ENCODE measurements at places on chromosomes 16 and 17.

GRCh38 chr17:50087912-50088405, 7.2 kb upstream of the PDK2 start:
- DNase-seq: no peak

GRCh38 chr16:4795181-4795827, at the start of gene SMIM22:
Gene SMIM22 (plus strand): TSS chr16:4795369. CDS start chr16:4795735, 366 bp downstream.
- DNase-seq: no peak

DNA sequence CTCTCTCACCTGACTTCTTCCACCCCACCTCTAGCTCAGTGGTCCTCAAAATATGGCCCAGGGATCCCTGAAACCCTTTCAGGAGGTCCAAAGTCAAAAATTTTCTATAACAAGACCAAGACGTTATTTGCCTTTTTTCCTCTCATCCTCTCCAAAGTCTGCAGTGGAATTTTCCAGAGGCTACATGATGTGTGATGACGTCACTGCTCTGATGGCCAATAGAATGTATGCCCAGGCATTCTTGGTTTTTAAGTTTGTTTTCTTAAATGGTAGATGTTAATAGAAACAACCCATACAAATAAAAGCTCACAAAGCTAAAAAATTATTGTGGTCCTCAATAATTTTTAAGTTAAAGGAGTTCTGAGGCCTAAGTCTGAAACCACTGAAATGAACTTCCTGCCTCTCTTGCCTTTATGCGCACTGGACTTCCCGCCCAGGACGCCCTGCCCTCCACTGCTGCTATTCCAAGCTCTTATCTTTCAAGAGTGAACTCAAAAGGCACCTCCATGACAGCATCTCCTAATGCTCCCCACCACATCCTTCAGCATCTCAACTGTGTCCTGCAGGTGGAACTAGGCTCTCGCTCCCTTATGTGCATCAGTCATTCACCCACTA, 13.5 kb downstream of the UBE2O start:
- DNase-seq: no peak

GRCh38 chr17:61284746-61285145, 114.9 kb upstream of the TBX2 start:
- no peak for DNase-seq

- no peak for DNase-seq
Measured at GRCh38 chr17:59001158-59001814, 105.4 kb downstream of the TRIM37 start.

GRCh38 chr16:4768549-4769305, 1.8 kb upstream of the ZNF500 start:
- peak; percentile 97 for DNase-seq

DNA sequence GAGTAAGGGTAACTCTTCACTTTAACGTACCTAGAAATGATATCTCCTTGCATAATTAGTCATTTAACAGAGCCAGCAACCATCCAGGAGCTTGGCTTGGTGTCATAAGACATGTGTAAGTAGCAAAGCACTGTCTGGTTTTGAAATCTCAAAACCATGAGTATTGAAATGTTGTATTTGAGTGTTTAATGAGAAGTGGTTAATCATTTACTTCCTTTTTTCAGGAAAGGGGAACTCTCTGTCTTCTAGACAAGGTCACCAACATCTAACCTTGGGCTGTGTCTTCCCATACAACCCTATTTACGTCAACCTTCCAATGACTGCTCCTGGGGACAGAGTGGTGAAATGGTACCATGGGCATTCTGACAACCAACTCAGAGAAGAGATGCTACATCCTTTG, 27.1 kb downstream of the PMP22 start:
- no peak for DNase-seq

- DNase-seq: no peak
Measured at GRCh38 chr17:30854146-30854545, 22.4 kb downstream of the ATAD5 start.

DNA sequence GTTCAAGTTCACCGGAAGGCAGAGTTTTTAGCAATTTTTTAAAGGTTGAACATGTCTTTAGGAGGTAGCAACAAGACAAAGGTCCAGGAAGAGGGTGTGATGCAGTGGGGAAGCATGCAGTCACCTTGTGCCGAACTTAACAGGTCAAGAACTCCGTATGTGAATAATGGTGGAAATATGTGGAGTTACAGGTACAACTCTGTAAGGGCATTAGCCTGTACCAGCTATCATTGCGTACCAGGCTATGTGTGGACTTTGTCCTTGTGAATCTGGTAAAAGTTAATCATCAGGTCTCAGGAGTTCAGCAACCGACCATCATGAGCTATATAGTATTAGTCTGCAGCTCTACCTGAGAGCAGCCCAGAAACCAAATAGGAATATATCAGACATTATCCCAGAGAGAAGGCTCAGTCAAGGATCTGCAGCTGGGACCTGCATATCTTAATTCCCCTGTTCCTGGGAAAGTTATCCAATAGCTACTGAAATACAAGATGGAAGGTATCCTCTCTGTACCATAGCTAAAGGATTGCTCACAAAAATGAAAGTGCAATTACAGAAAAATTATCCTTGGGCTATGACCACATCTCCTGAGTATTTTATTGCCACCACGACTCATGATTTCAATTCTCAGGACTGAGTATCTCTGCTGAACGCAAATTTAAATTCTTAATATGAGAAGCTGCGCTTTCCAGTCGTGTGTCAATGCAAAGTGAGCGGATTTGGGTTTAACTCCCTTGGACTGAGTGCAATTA, 469.3 kb downstream of the CDH13 start:
- DNase-seq: no peak

DNA sequence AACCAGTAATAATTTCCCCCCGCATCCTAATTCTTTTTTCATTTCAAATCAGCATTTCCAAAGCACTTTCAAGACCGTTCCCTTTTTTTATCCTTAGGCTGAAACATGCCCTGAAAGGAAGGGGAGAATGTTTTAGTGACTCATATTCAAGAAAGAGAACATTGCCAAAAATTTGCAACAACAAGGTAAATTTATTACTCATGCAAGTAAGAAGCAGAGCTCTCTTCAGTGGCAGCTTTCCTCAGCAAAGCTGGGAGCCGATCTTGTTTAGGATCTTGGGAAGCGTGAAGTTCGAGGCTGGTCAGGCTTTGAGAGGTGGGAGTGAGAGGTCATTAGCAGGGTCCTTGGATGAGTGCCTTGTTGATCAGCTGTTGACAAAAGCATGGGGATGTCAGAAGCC, 129.5 kb downstream of the PRKCA start:
- peak; percentile 41 for DNase-seq

Measured in mesenteric fat pad (tissue), 1 donor.